ENCODE measurements at places on chromosomes 16 and 17.

DNA sequence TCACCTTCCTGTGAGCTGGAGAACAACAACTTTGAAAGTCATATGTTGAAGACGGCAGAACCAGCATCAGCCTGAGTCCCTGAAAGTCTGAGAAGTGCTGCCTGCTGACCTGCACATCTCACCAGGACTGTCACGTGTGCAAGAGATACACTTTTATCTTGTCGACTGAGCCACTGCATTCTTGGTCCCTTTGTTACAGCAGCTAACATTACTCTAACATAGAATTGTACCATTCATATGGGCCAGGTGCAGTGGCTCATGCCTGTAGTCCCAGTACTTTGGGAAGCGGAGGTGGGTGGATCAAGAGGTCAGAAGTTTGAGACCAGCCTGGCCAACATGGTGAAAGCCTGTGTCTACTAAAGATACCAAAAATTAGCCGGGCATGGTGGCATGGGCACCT lies 40.1 kb downstream of the MARCHF10 start:
- H3K4me1 ChIP-seq = no peaks in the 10 kb centered on the region
- DNase-seq = no peak
- no peak overlapping the region for H3K4me3 ChIP-seq
- H3K36me3 ChIP-seq = no peaks in the 10 kb centered on the region
- H3K27ac ChIP-seq = no peak overlapping the region

- DNase-seq = no peak
- H3K4me3 ChIP-seq = no peak overlapping the region
- H3K4me1 ChIP-seq = no peaks in the 10 kb centered on the region
Measured at GRCh38 chr16:46658925-46659324, 30.1 kb downstream of the VPS35 start.

- H3K4me3 ChIP-seq = no peak overlapping the region
- no peak overlapping the region for H3K27ac ChIP-seq
- no peak for DNase-seq
- peaks cover 24% of the 10 kb centered on the region for H3K4me1 ChIP-seq
- no peaks in the 10 kb centered on the region for H3K36me3 ChIP-seq
- no peaks in the 10 kb centered on the region for H3K27me3 ChIP-seq
Measured at GRCh38 chr17:66690166-66690565, 144.8 kb upstream of the CACNG5 start.

GRCh38 chr17:28907709-28908475 lies 5.0 kb upstream of the DHRS13 start:
- H3K27me3 ChIP-seq = no peaks in the 10 kb centered on the region
- no peaks in the 10 kb centered on the region for H3K4me1 ChIP-seq
- no peak for DNase-seq
- H3K27ac ChIP-seq = no peak overlapping the region
- peaks cover 24% of the 10 kb centered on the region for H3K36me3 ChIP-seq
- H3K4me3 ChIP-seq = no peak overlapping the region

DNA sequence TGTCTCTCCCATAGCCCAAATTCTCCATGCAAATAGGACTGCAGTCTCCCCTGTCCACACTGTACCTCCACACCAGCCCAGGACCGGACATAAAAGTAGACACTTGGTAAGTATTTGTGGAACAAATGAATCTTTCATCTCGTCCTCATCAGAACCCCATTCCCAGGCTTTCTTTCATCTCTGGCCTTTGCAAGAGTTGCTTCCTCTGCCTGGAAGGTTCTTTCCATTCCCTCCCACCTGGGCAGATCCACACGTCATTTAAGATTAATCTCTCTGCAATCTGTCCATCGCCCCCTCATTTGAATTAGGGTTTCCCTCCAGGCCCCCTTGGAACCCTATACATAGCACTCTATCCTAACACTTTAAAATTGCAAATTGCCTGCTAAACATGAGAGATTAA lies 3.9 kb upstream of the NXPH3 start:
- no peak for DNase-seq
- H3K27me3 ChIP-seq = peaks cover 3% of the 10 kb centered on the region
- H3K4me1 ChIP-seq = peaks cover 6% of the 10 kb centered on the region

- no peaks in the 10 kb centered on the region for H3K36me3 ChIP-seq
- H3K4me1 ChIP-seq = no peaks in the 10 kb centered on the region
- no peak for DNase-seq
- H3K27ac ChIP-seq = no peak overlapping the region
- H3K27me3 ChIP-seq = no peaks in the 10 kb centered on the region
Measured at GRCh38 chr16:88618182-88618955, 20.0 kb upstream of the IL17C start.

- H3K27me3 ChIP-seq = no peaks in the 10 kb centered on the region
- H3K36me3 ChIP-seq = no peaks in the 10 kb centered on the region
- H3K27ac ChIP-seq = no peak overlapping the region
Measured at GRCh38 chr17:80743181-80743771, 198.6 kb downstream of the RPTOR start.

GRCh38 chr16:75287708-75288107 lies 36.3 kb upstream of the BCAR1 start:
- no peaks in the 10 kb centered on the region for H3K4me1 ChIP-seq
- H3K27ac ChIP-seq = no peak overlapping the region
- no peak overlapping the region for H3K4me3 ChIP-seq
- no peaks in the 10 kb centered on the region for H3K27me3 ChIP-seq

DNA sequence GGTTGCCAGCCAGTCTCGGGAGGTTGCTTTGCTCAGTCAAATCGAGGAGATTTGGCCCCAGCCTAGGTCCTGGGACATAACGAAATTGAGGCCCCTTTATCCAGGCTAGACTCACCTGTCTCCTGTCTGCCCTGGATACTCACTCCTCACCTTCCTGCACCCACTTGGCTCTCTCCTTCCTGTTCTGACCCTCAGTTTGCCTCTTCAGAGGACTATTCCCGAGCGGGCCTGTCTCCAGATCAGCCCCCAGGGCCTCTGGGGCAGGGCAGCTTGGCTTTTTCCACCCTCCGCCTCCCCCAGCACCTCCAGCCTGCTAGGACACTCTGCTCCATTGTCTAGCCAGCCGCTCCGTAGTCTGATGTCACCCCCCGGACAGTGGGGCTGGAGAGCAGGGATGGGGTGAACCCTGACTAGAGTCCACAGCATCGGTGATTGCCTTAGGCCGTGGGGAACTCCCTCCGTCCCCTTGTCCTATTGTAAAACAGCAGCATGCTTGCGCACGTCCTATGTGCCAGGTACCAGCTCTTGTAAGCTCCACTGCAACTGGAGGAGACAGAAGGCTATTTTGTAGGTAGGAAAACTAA lies 8.8 kb downstream of the WFIKKN2 start:
- no peaks in the 10 kb centered on the region for H3K4me1 ChIP-seq
- DNase-seq = no peak
- no peaks in the 10 kb centered on the region for H3K27me3 ChIP-seq
- H3K27ac ChIP-seq = no peak overlapping the region
- no peaks in the 10 kb centered on the region for H3K36me3 ChIP-seq

GRCh38 chr17:61464130-61464842 lies 12.1 kb downstream of the TBX4 start:
- H3K36me3 ChIP-seq = no peaks in the 10 kb centered on the region
- H3K4me3 ChIP-seq = no peak overlapping the region
- no peak for DNase-seq
- no peaks in the 10 kb centered on the region for H3K27me3 ChIP-seq

DNA sequence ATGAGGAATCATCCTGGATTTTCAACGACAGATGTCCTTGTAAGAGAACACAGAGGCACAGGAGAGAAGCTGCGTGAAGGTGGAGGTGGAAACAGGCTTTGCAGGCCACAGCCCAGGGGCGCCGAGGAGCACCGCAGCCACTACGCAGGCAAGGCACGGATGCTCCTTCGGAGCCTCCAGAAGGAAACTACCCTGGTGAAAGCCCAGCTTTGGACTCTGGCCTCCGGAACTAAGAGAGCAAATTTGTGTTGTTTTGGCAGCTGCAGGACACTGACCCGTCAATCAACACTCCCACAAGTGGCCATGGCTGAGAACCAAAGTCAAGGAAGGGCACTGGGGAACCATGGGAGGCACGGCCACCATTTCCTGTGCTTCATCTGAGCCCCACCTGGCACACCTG lies 3.4 kb downstream of the ARL16 start:
- no peak for DNase-seq
- peaks cover 17% of the 10 kb centered on the region for H3K4me1 ChIP-seq
- H3K4me3 ChIP-seq = no peak overlapping the region

- DNase-seq = no peak
- H3K4me3 ChIP-seq = no peak overlapping the region
- peak overlapping the region; percentile 100 for H3K27ac ChIP-seq
- H3K4me1 ChIP-seq = peaks cover 63% of the 10 kb centered on the region
- H3K27me3 ChIP-seq = no peaks in the 10 kb centered on the region
- peaks cover 9% of the 10 kb centered on the region for H3K36me3 ChIP-seq
Measured at GRCh38 chr17:59757470-59757869, 50.0 kb downstream of the VMP1 start.

DNA sequence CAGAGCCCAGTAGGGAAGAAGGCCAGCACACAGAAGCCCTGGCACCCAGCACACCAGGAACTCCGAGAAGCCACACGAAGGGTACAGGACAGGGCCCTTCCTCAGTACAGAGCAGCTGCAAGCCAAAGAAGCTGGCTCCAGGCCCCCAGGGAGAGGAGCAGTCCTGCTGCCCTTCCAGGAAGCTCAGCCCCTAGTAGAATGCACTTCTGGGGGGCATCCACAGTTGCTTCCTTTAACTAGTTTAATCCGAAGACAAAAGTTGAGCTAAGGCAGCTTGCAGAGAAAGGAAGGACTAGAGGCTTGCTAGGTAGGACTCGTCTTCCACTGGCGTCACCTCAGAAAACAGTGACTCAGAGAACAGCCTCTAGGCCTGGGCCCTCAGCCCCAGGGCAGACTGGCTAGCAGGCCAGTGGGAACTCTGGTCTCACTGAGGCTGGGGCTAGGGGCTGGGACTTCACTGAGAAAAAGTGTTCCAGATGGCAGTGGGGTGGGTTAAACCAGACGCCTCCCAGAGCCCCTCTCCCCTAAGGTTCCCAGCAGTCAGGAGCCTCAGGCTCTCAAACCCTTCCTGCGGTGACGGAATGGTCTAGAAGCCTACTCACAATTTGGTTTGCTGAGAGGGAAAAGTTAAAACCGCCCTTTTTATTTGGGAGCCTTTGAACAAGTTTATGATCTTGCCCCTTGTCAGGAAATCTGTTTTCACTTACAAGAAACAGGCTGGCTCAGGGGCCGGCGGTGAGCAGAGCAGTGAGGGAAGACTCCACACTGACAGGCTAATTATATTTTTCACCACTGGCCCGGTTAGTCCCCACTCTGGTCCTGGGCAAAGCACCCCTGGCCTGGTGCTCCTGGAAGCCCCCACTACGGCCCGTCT lies 41.4 kb downstream of the ACTG1 start:
- no peaks in the 10 kb centered on the region for H3K36me3 ChIP-seq
- no peak for DNase-seq
- H3K4me3 ChIP-seq = no peak overlapping the region
- peak overlapping the region; percentile 48 for H3K27ac ChIP-seq
- peaks cover 17% of the 10 kb centered on the region for H3K4me1 ChIP-seq

DNA sequence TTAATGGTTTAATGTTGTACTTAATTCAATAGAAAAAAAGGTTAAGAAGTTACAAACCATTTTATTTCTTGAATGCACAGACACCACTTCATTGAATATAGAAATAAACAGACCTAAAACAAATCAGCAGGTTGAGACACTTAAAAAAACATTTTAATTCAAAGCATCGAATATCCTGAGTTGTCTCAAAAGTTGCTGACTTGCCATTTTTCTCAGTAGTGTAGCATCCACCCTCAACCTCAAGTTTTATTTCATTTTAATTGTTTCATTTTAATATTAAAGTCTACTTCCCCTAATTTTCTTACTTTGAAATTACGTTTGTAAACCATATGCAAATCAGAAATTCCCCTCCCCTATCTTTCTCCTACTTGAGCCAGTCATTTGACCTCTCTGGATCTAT lies 5.8 kb upstream of the MED13 start:
- no peak overlapping the region for H3K4me3 ChIP-seq
- DNase-seq = no peak
- H3K4me1 ChIP-seq = no peaks in the 10 kb centered on the region
- no peaks in the 10 kb centered on the region for H3K27me3 ChIP-seq
- H3K36me3 ChIP-seq = no peaks in the 10 kb centered on the region

- no peak for DNase-seq
- no peak overlapping the region for H3K4me3 ChIP-seq
- H3K36me3 ChIP-seq = no peaks in the 10 kb centered on the region
- H3K4me1 ChIP-seq = peaks cover 13% of the 10 kb centered on the region
- H3K27ac ChIP-seq = no peak overlapping the region
Measured at GRCh38 chr16:1914084-1914608, 4.1 kb downstream of the HS3ST6 start.

DNA sequence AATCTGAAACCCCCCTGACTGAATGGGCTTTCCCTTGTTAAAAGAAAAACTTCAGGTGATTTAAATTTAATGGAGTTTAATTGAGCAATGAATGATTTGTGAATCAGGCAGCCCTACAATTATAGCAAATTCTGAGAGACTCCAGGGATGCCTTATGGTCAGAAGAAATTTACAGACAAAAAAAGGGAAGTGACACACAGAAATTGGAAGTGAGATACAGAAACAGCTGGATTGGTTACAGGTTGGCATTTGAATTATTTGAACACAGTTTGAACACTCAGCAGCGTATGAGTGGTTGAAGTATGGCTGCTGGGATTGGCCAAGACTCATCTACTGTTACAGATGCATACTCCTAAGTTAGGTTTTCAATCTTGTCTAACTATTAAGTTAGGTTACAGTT lies 19.0 kb upstream of the CPHXL start:
- DNase-seq = no peak
- no peaks in the 10 kb centered on the region for H3K27me3 ChIP-seq
- no peak overlapping the region for H3K4me3 ChIP-seq
- no peaks in the 10 kb centered on the region for H3K36me3 ChIP-seq
- no peak overlapping the region for H3K27ac ChIP-seq

- no peaks in the 10 kb centered on the region for H3K36me3 ChIP-seq
- H3K27me3 ChIP-seq = no peaks in the 10 kb centered on the region
- H3K4me3 ChIP-seq = no peak overlapping the region
- no peak overlapping the region for H3K27ac ChIP-seq
- no peaks in the 10 kb centered on the region for H3K4me1 ChIP-seq
- no peak for DNase-seq
Measured at GRCh38 chr16:57013229-57013628, 23.9 kb downstream of the NLRC5 start.

DNA sequence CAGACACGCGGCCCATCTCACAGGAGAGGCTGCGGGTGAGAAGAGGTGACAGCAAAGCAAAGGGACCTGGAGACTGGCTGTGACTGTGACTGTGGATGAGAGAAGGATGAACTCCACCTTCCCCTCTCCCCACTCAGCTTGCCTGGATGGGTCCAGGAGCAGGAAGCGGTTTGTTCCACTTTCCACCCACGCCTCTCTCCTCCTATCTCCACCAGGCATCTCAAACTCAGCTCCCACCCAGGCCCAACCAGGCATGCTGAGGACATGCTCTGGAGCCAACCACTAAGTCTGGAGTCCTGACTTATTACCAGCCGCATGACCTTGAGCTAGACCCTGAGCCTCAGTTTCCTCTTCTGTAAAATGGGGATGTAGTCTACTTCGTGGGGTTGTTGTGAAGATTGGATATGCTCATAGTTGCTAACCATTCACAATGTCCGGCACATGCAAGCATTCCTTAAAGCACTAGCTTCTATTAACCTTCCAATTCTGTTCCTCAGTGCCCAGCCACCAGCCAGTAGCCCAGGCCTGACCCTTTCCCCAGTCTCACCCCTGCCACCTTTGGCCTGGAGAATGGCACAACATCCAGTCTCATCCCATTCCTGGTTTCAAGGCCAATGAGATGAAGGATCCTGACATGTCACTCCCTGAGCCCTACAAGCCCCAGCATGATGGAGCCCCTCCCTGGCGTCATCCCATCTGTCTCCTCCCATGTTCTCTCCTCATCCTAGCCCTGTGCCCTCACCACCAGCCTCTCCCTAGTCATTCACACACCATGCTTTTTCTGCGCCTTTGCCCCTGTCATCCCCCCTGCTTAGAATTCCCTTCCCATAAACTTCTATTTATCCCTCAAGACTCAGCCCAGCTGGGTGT lies 2.3 kb downstream of the GAS2L2 start:
- no peak overlapping the region for H3K4me3 ChIP-seq
- no peak for DNase-seq
- no peaks in the 10 kb centered on the region for H3K36me3 ChIP-seq
- peaks cover 4% of the 10 kb centered on the region for H3K27me3 ChIP-seq

Measured in Panc1 (cell line).